Colonic mucosa (tissue), 4 donors: ENCODE measurements at places on chromosomes 7 and 10.

DNA sequence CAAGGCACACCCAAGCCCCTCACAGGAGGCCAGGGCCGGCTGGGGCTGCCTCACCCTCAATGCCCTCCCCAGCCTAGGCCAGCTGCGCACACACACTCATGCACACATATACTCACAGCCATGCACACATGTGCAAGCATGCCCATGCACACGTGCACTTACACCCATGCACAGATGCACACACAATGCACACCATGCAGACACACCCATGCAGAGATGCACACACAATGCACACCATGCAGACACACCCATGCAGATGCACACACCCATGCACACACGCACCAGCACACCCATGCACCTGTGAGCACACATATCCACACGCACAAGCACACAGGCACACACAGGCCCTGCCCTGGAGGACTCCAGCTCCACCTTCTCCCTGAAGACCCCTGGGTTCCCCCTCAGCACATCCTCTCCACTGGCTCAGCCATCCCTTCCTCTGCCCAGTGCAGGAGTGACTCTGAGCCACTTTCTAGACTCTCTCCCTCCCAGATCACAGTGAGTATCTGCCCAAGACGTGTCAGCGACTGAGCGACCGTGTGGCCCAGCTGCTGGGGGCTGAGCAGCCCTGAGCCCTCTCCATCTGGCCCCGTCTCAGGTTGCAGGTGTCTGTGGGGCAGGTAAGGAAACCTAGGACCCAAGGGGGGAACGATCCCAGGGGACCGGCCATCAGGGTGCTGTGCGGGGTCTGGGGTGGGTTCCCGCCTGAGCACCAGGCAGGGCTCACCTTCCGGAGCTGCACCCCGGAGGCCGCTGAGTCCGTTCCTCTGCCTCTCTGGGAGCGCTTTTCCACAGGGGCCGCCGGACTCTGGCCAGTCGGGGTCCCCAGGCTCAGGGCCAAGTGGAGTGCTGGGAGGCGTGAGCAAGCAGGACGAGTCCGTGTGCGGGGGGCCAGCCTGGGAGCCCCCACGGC, 25.8 kb downstream of the AP5Z1 start:
- DNase-seq: no peak

DNA sequence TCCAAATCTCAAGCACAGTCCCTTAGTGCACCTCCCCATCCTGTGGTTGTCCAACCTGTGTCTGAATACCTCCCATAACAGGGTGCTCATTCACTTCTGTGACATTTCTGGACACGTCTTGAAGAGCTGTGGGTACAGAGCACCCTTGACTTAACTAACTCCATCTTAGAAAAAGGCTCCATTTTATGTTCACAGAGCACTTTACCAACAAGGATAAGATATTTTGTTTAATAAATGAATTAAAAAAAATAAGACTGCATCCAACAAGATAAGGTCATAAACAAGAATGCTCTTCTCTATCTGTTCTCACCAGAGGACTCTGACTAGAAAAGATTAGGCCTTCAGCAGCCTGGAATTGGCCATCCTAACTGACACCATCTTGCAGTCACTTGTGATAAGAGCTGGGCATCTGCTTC, 335.2 kb upstream of the ZNF32 start:
- DNase-seq: no peak

- no peak for DNase-seq
These were observed 4.5 kb downstream of the FBXW4 start for GRCh38 chr10:101690461-101690860.

- no peak for DNase-seq
These were observed 238.7 kb downstream of the CDK14 start for GRCh38 chr7:90834771-90835170.

DNA sequence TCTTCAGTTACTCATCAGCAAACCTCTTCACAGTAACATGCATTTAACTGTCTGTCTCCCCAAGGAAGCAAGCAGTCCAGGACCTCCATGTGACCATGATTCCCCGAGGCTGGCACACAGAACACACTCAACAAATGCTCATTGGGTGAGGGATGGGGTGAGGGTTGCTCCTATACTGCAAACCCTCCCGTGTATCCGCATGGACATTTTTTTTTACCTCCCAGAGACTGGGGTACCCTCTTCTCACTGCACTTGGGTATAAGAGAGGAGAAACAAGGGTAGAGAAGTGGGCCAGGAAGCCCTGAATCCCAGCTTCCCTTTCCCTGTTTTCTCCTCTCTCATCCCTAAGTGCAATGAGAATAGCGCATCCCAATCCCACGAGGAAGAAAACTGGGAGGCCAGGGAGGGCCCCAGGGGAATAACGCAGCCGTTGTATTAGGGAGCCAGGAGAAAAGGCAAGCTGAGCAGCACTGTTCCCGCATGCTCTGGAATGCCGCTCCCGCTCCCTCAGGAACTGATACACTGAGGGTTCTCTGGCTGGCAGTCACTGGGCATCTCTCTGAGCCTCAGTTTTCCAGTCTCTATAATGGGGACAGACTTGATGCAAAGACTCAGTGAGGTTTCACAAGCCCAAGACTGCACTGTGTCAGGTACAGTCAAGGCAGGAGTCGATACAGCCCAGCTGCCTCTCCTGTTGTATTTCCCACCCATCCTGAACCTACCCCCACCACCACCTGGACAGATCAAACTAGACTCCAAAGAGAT, 134.6 kb downstream of the GRID1 start:
- DNase-seq: no peak

GRCh38 chr10:131825150-131825848, 75.5 kb upstream of the PPP2R2D start:
- no peak for DNase-seq

- DNase-seq: no peak
These were observed 107.4 kb downstream of the CLEC2L start for GRCh38 chr7:139630643-139631519.

GRCh38 chr10:64376167-64376566, 855.0 kb downstream of the REEP3 start:
- no peak for DNase-seq

DNA sequence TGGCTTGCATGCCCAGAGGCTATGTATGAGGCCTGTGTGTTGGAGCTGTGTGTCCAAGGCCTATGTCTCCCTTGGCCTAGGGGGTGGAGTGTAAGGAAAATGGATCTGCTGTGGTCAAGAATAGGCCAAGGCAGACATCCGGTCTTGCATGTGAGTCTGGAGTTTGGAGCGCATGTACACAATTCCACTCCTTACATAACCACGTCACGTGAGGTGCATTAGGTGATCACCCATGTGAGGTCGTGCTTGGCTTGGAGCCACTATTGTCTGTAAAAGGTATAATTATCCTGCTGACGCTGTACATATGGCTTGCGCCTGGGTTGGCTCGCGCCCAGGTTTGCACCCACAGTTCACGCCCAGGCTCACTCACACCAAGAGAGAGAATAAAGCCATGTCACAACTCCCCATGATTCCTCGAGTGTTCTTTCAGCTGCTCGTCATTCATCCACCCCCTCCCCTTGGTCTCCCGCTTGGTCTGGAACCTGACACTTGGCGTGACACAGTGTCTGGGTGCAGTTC, 105.5 kb downstream of the BICC1 start:
- no peak for DNase-seq

GRCh38 chr7:40715053-40715430, 580.2 kb downstream of the SUGCT start:
- no peak for DNase-seq

- no peak for DNase-seq
These were observed 6.7 kb downstream of the BNIP3 start for GRCh38 chr10:131975003-131975402.
